ENCODE measurements at places on chromosomes 11 and 22.

DNA sequence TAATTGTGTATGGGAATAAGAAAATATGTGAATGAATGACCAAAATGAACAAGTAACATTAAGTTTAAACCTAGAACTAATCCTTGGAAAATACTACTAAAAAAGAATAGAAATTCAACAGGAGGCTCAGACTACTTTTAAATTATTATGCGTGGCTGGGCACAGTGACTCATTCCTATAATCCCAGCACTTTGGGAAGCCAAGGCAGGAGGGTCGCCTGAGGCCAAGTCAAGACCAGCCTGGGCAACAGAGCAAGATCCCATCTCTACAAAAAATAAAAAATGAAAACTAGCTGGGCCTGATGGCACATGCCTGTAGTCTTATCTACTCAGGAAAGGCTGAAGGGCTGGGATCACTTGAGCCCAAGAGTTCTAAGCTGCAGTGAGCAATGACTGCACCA is 85.4 kb upstream of the CLNS1A start:
- no peak for DNase-seq

DNA sequence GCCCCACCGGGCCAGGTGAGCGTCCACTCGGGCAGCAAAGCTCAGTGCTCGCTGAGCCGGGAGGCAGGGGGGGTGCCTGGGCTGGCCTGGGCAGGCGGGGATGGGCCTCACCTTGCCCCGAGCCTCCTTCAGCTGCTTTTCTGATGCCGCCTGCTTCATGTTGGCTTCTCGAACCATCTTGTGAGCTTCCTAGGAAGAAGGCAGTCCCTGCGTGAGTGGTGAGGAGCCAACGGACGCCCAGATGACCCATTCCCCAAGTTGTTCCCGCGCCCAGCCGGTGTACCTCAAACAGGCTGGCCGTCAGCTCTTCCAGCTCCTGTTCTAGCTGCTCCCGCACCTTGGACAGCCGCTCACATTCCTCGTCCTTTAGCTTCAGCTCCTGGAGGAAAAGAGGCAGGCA is 10.1 kb downstream of the RAB3IL1 start:
- no peak for DNase-seq

DNA sequence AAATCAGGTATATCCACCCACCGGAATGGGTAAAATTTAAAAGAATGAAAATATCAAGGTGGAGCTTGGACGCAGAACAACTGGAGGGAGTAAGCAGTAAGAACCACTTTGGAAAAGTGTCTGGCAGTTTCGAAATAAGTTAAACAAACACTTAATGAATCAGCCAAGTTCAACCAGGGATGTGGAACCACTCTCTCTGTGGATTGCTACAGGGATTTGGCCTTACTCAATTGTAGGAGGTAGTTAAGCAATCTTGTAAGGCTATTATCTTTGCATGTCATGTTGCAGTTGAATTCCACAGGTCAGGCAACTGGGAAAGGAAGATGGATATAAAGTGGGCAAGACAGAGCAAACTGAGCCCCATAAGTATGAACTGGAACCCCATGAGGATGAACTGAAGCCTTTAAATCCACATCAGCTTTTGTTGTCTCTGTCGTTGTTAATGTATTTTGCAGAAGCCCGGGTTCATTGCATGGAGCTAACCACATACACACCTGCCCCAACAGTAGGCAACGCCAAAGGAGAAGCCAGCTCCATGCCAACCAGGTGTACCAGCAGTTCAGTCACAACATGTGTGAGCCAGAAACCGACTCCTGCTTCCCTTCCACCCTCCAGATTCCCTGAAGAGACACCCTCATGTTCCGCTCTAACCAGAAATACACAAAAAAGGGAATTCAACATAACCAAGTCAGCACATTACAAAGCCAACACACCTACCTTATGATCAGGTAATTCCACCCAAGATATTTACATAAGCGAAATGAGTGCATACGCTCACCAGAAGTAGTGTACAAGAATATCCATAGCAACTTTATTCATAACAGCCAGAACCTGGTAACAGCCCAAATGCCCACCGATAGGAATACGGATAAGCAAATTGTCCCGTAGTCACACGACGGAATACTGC is 8.0 kb upstream of the SLC43A3 start:
- peak; percentile 19 for DNase-seq

- DNase-seq = no peak
Measured at GRCh38 chr22:45884201-45885062, 92.5 kb downstream of the WNT7B start.

GRCh38 chr22:32823024-32823730 is 21.7 kb downstream of the TIMP3 start:
- DNase-seq = peak; percentile 42

GRCh38 chr11:69447786-69448185 is 33.7 kb upstream of the LINC01488 start:
- no peak for DNase-seq

All from eye (tissue), 1 donor.